ENCODE measurements at places on chromosomes 1 and 21.

DNA sequence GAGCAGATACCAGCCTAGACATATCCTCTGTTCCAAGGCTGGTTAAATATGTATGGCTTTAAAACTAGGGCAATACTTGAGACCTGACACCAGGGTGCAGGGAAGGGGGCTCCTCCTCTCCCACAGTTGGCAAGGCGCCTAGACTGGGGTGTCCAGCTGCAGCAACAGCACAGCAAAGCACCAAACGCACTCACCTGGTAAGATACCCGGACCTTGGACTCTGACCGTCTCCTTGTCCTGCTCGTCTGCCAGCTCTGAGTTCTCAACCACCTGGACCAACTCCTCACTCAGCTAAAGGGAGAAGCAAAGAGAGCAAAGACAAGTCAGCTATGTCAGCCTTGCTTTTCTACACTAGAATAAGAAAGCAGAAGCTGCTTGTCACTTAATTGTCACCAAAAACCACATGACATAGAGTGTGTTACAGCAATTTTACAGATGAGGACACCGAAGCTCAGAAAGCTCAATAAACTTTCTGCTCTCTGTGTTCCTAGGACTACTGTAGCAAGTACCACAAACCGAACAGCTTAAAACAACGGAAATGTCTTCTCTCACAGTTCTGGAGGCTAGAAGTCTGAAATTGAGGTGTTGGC, 4.4 kb downstream of the PACC1 start:
- DNase-seq, result no peak

DNA sequence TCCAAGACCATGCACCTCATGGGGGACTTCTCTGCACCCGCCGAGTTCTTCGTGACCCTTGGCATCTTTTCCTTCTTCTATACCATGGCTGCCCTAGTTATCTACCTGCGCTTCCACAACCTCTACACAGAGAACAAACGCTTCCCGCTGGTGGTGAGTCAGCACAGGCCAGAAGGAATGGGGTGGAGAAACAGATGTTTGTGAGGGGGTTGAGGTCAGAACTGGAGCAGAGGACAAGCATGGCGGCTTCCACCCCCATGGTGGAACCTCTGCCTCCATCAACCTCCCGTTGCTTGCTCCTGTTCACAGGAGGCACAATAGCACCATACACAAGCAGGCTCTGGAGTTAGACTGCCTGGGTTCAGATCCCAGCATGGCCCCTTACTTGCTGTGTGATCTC, 6.9 kb upstream of the ATXN7L2 start:
- DNase-seq, result no peak

GRCh38 chr1:205481629-205482151, 22.8 kb upstream of the CDK18 start:
- DNase-seq, result peak; percentile 75

DNA sequence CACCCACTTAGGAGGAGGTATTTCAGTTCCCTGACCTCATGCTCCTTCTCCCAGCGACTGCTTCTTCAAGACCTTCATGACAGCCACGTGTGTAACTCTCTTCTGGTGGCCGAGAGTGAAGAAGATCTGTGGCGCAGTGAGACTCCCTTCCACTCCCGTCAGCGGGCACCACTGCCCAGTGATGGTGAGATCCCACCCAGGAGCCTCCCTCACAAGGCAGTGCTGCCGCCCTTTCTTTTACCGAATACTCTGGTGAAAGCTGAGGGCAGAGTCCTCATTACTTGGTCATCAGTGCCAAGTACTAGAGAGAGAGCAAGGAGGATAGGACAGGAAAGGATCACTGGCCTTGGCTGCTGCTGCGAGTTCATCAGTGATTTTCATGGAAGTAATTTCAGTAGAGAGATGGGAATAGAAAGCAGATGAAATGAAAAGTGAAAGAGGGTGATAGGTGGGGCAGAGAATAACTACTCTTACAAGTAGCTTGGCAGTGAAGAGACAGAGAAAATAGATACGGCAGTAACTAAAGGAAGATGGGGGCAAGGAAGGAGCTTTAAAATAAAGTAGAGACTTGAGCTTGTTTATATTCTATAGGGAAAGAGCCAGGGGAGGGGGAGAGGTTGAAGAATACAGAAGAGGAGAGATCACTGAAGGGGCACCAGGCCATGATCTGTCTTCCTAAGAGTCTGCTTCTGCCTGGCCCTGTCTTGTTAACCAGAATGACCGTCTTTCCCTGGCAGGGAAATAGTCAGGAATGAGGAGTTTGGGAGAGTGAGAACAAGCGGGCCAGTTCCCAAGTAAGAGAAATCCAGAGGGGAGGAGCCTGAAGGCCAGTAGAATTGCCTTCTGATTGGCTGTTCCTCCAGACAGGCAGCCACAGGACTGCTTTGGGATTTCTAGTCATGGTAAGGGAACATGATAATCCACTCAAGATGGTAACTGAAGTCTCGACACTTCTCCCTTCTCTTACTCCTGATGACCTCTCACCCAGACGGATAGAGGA, 18.3 kb downstream of the HYI start:
- no peak for DNase-seq

GRCh38 chr1:241734533-241734932, 82.5 kb downstream of the WDR64 start:
- no peak for DNase-seq

- no peak for DNase-seq
Observed at GRCh38 chr1:202073206-202073605, 49.5 kb upstream of the GPR37L1 start.

DNA sequence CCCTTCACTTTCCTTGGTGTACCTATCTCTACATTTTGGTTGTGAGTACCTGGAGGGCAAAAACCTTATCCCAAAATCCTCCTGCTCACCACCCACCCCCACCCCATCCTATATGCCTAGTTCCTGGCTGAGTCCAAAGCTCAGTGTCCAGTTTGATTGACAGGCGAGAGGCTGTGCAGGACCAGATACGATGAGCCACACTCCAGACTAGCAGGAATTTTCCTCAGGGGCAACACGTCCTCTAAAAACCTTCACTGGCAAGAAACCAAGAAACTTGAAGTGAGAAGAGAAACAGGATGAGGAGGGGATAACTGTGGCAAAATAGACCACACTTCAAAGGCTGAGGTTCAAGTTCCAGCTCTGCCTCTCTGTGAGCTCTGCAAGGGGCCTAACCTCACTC, 1.1 kb upstream of the SLAMF8 start:
- no peak for DNase-seq

DNA sequence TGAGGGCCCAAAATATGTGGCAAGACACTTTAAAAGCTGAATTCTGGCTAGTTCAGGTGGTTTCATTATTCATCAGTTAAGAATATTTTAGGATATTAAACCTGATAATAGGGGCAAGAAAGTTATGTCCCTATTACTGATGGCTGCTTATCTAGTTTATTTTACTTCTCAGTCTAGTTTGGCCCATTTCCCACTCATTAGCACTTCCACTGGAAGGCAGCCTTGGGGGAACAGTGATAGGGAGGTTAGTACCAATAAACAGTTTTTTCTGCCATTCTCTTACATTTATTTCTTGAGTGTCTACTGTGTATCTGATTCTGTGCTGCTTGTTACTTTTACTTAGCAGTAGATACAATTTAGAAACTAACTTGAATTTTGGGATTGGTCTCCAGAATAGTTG, 9.0 kb downstream of the PPP1R12B start:
- DNase-seq, result no peak

- no peak for DNase-seq
Observed at GRCh38 chr1:244445320-244446181, 6.2 kb downstream of the ADSS2 start.

GRCh38 chr1:52141513-52142219, at the start of gene ZFYVE9:
Gene ZFYVE9, plus strand, starts transcription at chr1:52142089. Its CDS starts 91,118 bp downstream, at chr1:52233207.
- peak; percentile 73 for DNase-seq

DNA sequence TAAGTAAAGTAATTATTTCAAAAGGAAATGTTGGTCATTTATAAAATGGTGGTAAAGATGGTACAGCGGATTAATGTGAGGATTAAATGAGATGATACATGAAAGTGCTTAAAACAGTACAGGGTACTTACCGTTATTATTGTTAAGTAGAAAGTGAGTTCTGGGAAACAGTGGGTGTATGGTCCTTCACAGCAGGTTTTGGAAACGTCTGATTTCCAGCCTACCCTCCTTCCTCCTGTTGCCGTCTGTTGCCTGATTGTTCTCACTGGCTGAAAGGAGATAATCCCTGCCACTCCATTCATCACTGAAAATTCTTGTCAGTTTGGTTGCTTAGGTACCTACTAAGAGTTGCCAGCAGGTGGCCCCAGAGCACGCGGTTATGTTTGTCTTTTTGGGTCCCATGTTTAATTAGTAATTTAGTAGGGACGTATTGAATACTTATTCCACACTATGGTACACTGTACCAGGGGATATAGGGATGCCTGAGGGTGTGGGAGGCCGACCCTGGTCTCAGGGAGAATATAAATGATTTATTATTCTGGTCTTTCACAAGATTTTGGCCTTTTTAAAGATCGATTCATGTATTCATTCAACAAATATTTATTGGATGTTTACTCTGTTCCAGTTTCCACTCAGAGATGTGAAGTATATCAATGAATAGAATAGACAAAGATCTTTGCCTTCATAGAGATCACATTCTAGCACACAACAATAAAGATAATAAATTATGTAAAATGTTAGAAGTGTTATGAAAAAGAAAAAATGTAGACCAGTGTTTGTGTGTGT, 30.8 kb upstream of the RPTN start:
- peak; percentile 48 for DNase-seq

DNA sequence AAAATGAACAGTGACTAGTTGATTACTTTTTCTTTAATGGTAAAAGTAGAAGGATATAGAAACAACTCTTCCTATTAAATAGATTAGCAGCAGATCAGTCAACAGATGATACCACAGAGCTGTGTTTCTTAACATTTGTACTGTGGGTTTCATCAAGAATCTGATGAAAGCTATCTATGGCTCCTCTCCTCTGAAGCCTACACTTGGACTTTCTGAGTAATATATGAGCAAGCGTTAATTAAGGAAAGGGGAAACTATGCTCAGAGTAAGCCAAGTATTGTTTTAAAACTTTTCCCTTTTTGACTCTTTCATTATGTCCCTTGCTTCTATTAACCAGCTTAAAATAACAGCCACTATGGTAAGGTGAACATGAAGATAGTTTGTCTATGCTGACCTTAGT, 10.8 kb downstream of the ARID4B start:
- DNase-seq, result no peak

DNA sequence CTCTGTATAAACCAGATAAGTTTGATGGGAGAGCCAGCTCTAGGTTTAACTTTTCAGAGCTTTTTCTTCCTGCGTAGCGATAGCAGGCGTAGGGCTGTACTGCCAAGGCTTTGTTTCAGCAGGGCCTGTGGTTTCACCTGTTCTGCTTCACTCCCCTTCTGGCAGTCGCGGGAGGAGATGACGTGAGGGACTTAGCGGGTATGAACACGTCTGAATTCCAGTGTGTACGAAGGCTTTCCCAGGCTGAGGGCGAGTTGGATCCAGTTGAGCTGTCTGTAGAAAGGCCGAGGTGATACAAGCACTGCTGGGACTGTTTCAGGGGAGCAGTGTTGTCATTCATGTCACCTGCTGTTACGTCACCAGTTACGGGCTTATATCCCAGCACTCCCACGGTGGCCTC, 21.2 kb downstream of the PEX14 start:
- DNase-seq, result peak; percentile 95

DNA sequence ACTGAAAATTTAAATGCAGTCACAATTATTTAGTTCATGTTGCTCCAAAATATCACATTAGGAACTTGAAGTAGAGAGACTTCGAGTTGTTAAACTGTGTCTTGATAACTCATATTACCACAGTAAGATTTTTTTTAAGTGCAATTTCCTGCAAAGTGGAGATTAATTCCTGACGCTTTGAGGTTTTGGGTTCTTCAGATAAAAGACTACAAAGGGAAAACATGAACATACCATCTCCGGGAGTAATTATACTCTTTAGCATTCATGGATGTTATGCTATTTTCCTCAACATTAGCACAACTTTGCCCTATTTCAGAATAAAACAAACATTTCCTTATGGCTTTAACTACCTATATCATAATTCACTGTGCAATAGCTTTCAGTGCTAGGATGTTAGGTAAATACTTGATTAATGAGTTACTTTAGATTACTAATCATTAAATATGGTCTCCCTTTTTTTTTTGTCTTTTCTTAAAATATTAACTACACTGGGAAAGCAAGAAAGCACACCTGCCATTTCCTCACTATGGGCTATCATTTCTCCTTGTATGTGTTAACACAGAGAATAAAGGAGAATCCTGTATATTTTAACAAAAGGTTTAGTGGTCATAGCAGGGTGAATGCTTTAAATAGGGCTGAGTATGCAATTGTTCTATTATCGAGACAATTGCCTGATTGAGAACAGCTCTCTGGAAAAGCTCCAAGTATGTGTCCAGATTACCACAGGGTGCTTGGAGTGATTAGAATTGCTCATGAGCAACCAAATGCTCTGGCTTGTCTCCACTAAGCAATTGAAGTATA, 252.5 kb upstream of the C1orf105 start:
- no peak for DNase-seq

- DNase-seq, result no peak
Observed at GRCh38 chr1:15916916-15917315, 59.0 kb downstream of the ZBTB17 start.

- no peak for DNase-seq
Observed at GRCh38 chr1:221683681-221684080, 58.2 kb downstream of the DUSP10 start.

Data from RWPE1 (cell line).